Upper lobe of right lung (tissue), 1 donor: ENCODE measurements at places on chromosomes 1 and 21.
A peak's percentile ranks its signal among the peaks of the same experiment; 100 is the strongest.

DNA sequence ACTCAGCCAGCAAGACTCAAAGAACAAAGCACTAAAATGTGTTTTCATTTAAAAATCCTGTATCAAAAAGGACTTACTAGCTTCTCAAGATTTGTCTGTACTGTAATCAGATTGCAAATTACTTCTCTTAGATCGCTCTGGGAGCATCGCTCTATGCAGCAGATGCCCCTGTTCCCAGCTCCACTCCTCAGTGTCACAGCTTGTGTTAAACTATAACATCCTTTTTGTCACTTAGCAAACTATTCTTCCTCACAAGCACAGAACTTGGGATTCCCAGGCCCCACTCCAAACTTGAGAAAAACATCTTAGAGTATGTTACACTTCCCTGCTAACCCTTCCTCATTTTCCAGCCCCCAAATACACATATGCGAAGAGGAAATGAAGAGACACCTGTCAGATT, 85.1 kb upstream of the CHRM3 start:
- DNase-seq: no peak

DNA sequence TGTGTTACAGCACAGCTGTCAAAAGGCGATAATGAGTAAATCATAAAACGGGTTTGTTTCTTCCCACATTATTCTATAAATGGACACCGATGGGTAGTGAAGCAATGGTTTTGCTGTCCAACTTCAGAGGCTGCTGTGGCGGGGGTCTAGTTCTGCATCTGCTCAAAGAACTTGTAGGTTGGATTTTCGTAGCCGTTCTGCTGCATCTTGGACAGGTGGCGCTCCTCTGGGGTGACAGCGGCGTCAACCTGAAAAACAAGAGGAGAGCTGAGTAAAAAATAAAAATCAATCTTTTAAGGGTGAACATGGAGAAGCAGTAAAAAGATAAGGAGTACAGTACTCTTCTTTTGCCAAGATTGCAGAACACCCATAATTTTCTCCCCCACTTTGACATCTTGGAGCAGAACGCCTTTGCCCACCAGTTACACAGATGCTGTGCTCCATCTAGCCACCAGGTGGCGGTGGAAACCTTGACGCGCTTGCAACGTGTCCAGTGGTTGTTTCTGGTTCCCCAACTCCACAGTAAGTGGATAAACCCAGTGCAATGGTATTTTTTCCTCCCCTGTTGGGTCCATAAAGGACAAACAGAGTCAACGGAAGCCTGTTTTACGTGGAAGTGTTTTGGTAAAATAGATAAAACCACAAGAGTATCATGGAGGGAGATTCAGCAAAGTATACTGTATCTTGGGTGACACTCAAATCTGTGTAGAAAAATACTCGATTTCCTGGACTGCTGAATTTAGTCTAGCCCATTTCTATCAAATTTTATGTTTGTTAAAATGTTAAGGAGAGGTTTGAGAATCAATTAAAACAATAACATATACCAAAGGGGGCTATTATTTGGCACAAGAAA, 147.0 kb downstream of the GABPA start:
- DNase-seq: peak; percentile 77

- no peak for DNase-seq
Observed at GRCh38 chr1:24898909-24899439, 31.1 kb downstream of the RUNX3 start.

DNA sequence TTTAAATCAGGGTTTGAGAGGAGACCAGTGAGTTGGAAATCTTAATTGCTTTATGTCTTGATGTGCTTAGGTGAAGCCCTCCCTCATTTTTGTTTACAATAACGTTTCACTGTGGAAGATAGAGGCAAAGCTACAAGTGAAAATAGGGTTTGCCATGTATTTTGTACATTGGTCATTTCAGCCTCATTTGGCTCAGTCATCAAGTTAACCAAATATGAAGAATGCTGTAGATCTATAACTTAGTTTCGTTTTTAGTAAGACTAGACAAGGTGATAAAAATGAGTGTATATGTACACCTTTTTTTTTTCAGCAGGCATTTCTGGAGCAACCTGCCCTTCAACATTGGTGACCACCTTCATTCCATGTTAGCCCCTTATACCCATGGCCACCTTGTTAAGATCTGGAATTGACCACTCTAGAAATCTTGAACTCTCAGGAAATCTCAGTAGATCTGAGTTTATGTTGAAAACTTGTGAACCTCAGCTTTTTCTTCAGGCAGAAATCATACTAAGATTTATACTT, 2.9 kb downstream of the NFYC start:
- DNase-seq: no peak

- no peak for DNase-seq
Observed at GRCh38 chr1:177270863-177271262, 100.1 kb downstream of the BRINP2 start.

GRCh38 chr21:33070998-33071769, 1.2 kb downstream of the OLIG1 start:
- DNase-seq: no peak

- DNase-seq: no peak
Observed at GRCh38 chr1:109632671-109633346, 13.2 kb downstream of the AMPD2 start.

DNA sequence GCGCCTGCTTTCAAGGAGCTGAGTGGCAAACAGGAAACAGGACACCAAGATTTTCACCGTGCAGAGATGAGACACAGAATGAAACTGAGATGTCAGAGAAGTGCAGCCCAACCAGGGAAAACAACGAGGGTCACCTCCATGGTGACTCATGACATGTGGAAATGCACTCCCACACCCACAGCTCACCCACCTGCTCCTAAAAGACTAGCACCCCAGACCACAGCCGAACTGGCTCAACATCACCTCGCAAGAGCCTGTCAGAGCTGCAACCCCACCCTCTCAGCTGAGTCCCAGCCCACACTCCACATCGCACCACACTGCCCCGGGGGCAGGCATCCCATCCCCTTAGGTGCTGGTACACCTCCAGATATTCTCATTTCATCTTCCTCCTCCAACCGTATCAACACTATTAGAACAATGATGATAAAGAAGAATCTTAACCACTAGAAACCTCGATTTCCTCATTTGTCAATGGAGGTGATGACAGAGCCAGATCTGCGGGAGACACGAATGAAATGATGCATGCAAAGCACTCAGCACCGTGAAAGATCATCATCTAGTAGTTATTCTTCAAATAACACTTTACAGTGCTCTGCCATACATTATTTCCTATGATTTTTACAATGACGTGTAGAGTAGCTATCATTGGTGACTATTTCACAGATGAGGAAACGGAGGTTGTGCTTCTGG, 103.2 kb downstream of the DMRTB1 start:
- peak; percentile 48 for DNase-seq

GRCh38 chr21:42125571-42126544, 54.7 kb downstream of the UMODL1 start:
- peak; percentile 74 for DNase-seq

- DNase-seq: no peak
Observed at GRCh38 chr21:33666153-33666552, 23.9 kb downstream of the ITSN1 start.

DNA sequence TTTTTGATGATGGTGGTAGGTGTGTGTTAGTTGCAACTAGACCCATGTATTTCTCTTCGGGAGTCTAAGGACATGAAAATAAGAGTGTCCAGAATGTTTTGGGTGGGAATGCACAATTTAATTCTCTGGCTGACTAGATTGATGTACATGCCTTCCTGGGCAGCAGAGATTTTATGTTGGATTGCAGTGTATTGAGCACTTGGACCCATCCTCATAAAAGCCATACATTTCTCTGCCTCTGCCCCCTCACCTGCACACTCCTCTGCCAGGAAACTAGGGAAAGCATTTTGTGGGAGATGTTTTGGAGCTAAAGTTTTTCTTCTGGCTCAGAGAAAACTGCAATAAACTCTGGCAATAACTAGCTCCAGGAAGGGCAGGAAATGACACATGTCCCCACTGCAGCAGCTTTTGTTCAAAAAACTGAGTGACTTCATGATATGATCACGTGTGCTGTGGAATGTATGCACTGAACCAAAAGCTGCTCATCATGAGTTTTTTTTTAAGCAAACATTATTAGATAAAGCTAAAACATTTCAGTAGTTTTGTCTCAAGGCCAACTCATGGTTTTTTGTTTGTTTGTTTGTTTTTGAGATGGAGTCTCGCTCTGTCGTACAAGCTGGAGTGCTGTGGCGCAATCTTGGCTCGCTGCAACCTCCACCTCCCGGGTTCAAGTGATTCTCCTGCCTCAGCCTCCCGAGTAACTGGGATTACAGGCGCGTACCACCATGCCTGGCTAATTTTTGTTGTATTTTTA, 17.6 kb downstream of the RIT1 start:
- no peak for DNase-seq
